Activated T-helper 1 cell treated with Interleukin-2 at 50 U/mL for 16 hours (primary cell): ENCODE measurements at places on chromosomes 2 and 18.

GRCh38 chr18:11323359-11323819, 174.0 kb upstream of the PIEZO2 start:
- no peak for DNase-seq

DNA sequence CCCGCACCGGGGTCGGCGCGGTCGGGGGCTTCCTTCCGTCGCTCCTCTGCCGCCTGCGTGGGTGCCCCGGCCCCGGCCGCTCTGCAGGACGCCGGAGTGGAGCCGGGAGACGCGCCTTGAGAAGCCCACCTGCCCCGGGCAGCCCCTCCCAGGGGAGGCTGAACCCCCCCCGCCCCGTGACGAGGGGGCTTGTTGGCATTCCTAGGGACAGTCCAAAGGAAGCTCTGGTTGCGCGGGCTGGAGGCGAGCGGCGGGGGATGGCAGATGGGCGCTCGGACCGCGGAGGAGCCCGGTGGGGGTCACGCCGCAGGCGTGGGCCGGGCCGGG, 133.5 kb upstream of the MGAT5 start:
- peak; percentile 18 for DNase-seq

DNA sequence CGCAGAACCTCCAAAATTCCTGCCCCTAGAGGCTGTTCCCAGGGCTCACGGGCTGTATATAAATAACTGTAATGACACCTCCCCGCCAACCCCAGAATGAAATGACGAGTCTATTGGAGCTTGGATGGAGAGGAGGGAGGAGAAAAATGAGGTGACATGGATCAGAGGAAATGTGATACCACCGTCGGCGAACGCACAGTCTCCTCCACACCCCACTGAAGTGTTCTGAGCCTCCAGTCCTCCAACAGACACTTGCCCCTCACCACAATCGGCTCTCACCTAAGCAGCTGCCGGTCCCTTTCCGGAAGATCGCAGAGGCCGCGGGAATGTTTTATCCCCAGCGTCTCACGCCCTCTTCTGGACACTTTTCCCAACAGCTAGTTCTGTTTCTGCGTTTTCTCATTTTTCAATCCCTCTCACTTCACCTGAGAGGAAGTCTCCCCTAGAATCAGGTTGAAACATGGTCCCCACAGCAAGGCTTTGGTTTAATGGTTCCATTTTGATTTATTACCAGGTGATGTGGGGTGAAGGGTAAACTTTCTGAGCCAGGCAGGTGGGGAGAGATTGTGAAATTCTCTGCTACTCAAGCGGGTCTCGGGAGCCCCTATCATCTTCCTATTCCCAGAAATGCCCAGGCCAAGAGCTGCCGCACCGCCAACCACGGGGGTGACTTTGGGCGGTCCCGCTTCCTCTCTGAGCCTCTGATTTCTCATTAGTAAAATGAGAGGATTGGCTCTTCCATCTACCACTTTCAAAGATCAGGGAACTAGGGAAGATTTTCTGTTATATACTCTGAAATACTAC, 9.1 kb upstream of the MYO5B start:
- no peak for DNase-seq

DNA sequence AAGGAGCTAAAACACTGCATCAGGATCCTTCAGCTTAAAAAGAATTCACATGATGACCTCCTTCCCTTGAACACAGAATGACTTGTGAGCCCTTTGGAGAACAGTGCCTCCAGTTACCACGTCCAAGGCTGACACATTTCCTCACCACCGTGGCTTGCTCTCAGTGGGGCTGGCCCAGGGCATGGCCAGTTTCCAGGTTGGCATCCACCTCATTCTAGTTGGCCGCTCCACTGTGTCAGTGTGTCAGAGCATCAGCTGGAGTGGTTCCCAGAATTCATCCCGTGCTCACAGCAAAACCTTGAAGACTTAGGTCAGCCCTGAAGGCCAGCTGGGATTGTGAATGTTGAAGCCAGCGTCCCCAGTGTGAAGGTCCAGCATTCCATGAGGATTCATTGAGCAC, 158.5 kb downstream of the INSIG2 start:
- DNase-seq = no peak

DNA sequence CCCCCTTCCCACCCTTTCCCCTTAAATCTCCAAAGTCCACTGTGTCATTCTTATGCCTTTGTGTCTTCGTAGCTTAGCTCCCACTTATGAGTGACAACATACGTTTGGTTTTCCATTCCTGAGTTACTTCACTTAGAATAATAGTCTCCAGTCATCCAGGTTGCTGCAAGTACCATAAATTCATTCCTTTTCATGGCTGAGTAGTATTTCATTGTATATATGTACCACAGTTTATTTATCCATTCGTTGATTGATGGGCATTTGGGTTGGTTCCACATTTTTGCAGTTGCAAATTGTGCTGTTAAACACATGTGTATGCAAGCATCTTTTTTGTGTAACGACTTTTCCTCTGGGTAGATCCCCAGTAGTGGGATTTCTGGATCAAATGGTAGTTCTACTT, 14.5 kb upstream of the ZNF638 start:
- no peak for DNase-seq

DNA sequence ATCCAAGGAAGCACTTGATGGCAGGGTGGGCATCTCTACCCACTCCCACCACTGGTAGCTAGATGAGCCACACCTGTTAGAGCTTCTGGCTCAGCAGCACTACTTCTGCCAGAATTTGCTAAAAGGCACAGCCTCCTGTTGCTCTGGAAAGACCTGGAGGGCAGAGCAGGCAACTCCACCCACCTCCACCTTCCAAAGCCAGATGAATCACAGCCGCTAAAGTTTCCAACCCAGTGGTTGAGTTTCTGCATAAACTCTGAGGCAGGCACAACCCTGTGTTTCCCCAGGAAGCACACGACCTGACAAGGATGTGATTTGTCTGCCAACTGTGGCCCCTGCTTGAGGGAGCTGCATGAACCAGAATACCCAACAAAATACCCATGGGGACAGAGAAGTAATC, 111.6 kb upstream of the GCFC2 start:
- DNase-seq = no peak

DNA sequence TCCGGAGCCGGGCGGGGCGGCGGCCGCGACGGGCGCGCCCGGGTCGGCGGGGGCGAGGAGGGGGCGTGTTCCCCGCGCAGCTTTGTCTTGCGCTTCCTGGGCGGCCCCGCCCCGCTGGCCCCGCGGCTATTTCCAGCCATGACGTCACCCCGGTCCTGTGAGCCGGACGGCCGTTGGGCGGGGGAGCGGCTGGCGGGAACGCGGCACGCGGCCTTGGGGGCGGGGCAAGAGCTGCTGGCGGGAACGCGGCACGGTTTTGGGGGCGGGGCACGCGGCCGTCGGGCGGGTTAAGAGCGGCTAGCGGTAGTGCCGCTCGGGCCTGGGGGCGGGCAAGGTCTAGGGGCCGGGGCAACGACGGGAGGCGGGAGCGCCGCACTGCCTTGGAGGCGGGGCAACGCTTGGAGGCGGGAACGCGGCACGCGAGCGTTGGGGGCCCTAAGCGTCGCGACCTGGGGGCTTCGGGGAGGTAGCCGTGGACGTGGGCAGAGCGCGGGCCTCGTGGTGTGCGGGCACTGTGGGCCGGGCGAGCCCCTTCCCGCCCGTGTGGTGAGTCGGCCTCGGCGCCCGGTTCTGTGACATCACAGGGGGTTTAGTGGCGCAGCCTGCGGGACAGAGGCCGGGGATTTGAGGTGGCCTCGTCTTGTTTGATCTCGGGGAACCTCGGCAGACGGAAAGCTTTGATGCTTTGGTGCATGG, 704 bp downstream of the KLF11 start:
- DNase-seq = peak; percentile 83

- no peak for DNase-seq
Observed at GRCh38 chr2:167653131-167653530, 594.3 kb downstream of the STK39 start.
